ENCODE measurements at places on chromosomes 11 and 22.

- peak; percentile 51 for DNase-seq
- no peaks in the 10 kb centered on the region for H3K36me3 ChIP-seq
- H3K4me1 ChIP-seq, result 0 out of 2 replicates have a peak, but pooled peaks cover 3% of the 10 kb centered on the region
- no peak overlapping the region for H3K4me3 ChIP-seq
- no peak overlapping the region for H3K27ac ChIP-seq
Observed at GRCh38 chr11:72263361-72263760, 19.4 kb upstream of the PHOX2A start.

GRCh38 chr11:108561535-108561991 is 32.0 kb downstream of the EXPH5 start:
- H3K27me3 ChIP-seq, result no peaks in the 10 kb centered on the region
- H3K27ac ChIP-seq, result no peak overlapping the region
- H3K4me1 ChIP-seq, result no peaks in the 10 kb centered on the region
- H3K36me3 ChIP-seq, result no peaks in the 10 kb centered on the region
- no peak overlapping the region for H3K4me3 ChIP-seq

DNA sequence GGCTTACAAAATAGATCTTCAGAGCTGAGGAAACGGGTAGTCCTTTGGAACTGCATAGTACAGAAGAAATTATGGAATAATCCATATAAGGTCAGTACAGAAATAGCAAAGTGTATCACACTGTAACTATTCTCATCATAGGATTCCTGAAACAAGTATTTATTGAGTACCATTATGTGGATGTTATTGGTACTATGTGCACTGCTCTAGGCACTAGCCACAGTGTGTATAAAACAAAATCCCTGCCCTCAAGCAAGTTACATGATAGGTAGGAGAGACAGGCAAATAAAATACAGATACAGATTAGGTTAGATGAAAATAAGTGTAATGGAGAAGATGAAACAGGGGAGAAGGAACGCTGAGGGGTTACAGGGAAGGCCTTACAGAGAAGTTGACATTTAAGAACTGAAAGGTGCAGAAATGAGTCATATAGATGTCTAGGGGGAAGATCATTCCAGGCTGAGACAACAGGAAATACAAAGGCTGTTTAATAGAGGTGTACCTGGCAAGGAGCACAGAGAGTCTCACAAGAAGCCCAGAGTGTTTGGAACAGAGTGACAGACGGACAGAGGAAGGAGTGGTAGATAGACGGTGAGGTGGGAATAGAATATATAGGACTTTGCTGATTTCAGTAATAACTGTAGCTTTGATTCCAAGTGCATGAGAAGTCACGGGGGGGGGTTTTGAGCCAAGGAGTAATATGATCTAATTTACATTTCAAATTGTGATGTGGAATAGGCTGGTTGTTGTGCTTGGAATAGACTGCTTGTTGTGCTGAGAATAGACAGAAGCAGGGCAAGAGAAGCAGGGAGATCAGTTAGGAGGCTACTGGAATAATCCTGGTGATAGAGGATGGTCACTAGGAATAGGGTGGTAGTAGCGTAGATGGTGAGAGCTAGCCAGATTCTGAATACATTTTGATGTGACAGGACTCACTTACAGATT is 13.7 kb downstream of the RNF141 start:
- H3K36me3 ChIP-seq, result peaks cover 3% of the 10 kb centered on the region
- no peak overlapping the region for H3K4me3 ChIP-seq
- peak; percentile 81 for DNase-seq

DNA sequence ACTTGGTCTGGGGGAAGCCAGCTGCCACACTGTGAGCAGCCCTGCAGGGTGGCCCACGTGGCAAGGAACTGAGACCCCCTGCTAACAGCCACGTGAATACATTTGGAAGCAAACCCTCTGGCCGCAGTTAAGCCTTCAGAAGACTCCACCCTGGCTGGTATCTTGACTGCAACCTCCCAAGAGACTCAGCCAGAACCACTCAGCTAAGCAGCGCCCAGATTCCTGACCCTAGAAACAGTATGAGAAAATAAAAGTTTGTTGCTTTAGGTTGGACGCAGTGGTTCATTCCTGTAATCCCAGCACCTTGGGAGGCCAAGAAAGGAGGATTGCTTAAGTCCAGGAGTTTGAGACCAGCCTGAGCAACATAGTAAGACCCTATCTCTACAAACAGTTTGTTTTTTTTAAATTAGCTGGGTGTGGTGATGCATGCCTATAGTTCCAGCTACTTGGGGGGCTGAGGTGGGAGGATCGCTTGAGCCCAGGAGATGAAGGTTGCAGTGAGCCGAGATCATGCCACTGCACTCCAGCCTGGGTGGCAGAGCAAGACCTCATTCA is 8.7 kb downstream of the ZMAT5 start:
- no peaks in the 10 kb centered on the region for H3K36me3 ChIP-seq
- H3K4me1 ChIP-seq, result no peaks in the 10 kb centered on the region
- no peak for DNase-seq
- no peaks in the 10 kb centered on the region for H3K27me3 ChIP-seq
- no peak overlapping the region for H3K27ac ChIP-seq
- no peak overlapping the region for H3K4me3 ChIP-seq

GRCh38 chr11:104727768-104728167 is 170.5 kb downstream of the CASP12 start:
- H3K4me1 ChIP-seq, result no peaks in the 10 kb centered on the region
- H3K36me3 ChIP-seq, result no peaks in the 10 kb centered on the region
- H3K27me3 ChIP-seq, result no peaks in the 10 kb centered on the region
- H3K27ac ChIP-seq, result no peak overlapping the region

Measured in PC-3 (cell line).